ENCODE measurements at places on chromosomes 1 and 21.
A peak's percentile ranks its signal among the peaks of the same experiment; 100 is the strongest.

DNA sequence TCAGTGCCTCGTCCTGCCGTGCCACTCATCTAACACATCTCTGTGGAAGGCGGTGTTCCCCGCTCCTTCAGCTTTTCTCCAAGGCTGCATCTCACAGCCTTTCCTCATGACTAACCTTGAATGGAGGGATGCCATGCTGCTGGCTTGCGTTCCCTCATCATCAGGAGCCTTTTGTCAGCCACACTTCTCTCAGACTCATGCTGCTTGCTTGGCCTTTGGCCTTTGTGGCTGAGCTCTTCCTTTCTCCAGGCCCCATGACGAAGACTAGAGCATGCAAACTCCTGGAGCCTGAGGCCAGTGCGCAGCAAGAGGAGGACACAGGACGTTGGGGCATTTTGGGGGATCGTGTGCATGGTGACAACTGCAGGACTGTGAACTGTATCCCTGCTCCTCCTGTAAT is 70.8 kb downstream of the SYT2 start:
- DNase-seq, result peak; percentile 86

GRCh38 chr1:43274804-43275180 is 5.0 kb downstream of the TMEM125 start:
- DNase-seq, result no peak

GRCh38 chr1:151175863-151176262 is at the start of gene TMOD4:
Gene TMOD4, minus strand, starts transcription at chr1:151175981. Its CDS starts 1,106 bp downstream, at chr1:151174875.
- DNase-seq, result peak; percentile 19

DNA sequence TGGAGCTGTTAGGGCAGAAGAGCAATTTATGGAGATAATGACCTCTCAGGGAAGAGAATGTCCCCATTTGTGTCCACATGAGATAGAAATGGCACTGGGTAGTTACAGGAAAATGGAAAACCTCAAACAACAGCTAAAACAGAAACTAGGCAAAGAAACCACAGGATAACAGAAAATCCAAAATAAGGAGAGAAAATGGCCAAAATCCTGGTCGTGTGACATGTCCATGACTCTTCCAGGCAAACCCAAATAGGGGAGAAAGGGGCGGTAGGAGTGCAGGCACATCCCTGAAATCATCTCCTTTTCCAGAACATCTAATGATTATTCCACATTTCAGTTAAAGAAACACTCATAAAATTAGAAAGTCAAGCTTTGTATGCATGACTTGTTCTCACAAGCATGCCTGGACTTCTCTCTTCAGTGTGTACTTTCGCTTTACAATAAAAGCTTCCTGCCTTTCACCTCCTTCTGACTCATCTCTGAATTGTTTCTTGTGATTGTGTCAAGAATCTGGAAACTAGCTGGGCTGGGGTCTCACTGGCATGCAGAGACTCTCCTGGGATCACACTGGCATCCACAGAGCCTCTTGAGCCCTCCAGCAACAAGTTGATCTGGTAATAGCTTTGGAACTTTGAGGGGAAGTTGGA is 171.4 kb upstream of the ZP4 start:
- DNase-seq, result peak; percentile 2

DNA sequence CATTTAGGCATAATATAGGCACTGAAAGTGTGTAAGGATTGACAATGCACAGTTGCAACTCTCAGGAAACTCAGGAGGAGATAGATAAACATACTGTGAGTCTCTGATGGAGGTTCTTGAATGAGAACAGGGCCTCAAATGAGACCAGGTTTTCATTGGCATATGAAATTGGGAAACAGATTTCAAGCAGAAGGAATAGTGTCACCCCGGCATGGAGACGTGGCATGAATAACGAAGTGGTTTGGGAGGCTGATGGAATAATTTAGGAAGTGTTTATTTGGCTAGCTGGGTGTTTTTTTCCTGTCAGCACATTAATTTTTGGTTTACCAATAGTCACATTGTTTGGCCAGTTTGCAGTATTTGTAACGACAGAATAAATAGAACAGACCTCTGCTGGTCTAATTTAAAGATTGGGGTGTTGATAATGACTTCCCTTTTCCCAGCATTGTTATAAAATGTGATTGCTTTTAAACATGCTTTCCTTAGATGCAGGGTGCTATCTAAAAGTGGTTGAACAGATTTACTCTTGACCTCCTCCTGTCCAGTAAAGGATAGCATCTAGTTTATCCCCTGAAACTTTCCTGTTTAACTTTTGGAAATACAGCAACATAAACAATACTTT is 132.0 kb downstream of the C1orf21 start:
- no peak for DNase-seq

DNA sequence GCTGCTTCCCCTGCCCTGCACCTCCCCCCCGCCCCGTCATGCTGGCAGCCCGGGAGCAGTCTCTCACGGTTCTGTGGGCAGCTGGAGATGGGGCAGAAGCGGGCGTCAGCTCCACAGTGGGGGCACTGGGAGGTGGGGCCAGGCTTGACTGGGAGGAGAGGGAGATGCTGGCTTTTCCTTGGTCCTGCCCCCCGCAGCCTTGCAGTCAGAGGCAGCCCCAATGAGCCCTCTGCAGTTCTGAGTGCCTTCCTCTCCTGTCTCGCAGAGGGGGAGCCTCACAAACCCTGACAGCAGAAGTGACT is 21.7 kb downstream of the ARHGEF10L start:
- DNase-seq, result no peak

GRCh38 chr1:70061231-70061630 is 144.1 kb downstream of the LRRC40 start:
- DNase-seq, result no peak

GRCh38 chr1:118115567-118116295 is 69.3 kb downstream of the SPAG17 start:
- DNase-seq, result no peak

GRCh38 chr1:113784104-113784779 is 25.0 kb upstream of the PHTF1 start:
- no peak for DNase-seq

GRCh38 chr1:53137729-53138128 is 4.7 kb downstream of the SLC1A7 start:
- DNase-seq, result no peak

DNA sequence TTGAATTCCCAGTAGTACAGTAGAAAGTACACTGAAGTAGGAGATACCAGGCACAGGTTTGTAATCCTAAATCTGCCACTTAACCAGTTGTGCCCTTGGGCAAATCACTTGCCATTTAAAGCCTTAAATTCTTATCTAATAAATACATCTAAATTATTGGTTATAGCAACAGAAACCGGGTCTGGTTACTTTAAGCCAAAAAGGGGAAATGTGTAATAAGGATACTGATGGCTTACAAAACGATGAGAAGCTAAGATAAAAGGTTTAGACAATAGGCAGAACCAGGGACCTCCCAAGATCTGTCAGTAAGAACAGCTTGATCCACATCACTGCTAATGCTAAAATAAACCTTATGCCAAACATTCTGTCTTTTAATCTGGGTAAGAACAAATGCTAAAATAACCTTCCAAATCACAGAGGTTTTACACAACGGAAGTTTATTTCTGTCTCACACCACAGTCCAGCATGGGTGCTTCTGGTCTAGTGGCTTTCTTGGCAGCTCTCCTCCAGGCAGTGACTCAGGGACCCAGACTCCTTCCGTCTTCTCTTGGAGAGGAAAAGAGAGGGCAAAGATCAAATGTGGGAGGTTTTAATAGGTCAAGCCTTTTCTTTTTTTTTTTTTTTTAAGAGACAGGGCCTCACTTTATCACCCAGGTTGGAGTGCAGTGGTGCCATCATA is 16.5 kb upstream of the ZMYM1 start:
- DNase-seq, result peak; percentile 16

DNA sequence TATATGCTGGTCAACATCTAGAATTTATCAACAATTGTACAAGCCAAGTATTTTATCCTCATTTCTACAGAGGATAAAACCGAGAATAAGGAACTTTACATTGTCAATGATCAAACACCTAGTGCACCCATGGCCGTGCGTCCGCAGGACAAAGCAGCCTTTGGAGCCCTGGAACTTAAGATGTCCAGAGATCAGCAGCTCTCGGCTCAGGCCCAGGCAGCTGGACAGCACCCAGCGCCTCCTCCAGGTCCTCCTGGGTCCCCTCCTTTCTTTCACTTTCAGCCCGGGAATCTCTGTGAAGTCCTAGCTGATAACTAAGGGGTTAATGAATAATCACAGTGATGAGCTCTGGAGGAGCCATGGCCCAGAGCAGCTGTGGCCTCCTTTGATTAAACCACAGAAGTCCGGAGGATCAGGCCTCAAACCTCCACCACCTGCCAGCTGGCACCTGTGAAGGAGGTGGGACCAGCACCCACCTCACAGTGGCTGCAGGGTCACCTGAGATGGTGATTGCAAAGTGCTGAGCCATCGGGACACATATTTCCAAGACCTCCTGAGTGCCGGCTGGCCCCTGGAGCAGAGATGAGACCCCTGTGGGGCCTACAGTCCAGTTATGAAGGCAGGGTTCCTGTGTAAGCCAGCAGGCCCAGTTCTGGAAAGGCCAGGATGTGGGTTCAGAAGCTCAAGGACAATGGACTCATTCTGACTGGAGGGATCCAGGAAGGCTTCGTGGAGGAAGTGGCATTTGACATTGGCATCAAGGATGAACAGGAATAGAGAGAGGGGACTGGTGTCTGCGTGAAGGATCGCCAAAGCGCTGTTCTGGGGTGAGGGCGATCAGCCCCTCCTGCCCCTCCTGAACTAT is 11.6 kb upstream of the SAMD11 start:
- DNase-seq, result no peak

DNA sequence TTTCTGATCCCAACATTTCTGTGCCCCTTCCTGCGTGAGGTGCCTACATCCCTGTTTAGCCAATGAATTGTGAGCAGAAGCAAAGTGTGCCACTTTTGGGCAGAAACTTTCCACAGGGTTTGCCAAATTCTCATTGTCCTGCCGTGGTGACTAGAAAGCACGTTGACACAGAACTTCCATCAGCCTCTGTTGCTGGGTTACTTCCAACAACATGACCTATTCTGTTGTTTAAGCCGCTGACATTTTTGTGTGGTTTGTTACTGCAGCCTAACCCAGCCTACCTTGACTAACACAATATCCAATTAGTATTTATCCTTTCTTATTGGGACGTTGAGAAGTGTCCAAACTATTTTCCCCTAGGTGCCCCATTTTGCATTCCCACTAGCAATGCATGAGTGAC is 136.8 kb downstream of the URB2 start:
- DNase-seq, result no peak

GRCh38 chr1:8158995-8159394 is 132.9 kb upstream of the ERRFI1 start:
- DNase-seq, result no peak

DNA sequence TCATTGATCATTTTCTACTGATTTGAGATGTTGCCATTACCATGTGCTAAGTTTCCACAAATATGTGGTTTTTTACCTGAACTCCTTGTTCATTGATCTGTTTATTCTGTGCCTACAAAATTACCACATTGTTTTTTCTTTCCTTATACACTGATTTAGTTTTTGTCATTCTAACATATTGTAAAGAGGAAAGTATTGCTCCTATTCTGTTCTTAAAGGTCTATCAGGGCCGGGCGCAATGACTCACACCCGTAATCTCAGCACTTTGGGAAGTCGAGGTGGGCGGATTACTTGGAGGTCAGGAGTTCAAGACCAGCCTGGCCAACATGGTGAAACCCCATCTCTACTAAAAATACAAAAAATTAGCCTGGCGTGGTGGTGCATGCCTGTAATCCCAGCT is 75.1 kb downstream of the CAMTA1 start:
- peak; percentile 57 for DNase-seq

DNA sequence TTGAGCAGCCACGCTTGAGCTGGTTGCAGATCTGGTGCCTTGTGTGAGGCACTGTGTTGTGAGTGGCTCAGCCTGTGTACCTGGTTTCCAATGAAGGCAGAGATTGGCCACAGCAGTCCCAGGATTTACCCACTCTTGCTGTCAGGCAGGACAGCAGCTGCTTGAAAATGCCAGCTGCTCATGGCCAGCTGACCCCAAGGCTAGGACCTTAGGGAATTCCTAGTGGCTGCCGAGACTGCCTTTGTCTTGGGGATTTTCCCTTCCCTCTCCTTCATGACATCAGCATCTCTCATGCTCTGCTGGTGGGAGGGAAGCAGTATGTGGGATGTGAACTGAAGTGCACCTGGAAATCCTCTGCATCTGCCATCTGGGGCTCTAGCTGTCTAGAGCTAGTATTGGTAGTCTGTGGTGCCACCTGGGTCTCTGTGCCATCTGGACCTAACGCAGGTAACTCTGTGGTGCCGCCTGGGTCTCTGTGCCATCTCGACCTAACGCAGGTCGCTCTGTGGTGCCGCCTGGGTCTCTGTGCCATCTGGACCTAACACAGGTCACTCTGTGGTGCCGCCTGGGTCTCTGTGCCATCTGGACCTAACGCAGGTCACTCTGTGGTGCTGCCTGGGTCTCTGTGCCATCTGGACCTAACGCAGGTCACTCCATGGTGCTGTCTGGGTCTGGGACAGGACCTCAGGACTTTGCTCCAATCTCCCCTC is 3.8 kb upstream of the LRRC47 start:
- DNase-seq, result peak; percentile 54

DNA sequence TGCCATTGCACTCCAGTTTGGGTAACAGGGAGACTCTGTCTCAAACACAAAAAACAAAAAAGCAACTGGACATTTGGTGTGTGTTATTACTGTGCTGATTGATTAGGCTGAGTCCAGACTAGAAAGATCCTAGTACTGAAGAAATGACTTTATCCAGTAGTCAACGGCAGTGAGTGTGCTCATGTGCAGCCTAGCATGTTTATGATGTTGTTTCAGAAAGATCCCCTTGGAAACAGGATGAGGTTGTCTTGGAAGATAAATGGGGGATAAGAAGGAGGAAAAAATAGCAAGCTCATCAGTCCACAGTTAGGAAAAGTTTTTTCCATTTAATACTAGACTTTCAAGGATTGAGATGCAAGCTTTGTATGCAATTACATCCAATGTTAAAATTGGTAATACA is 14.3 kb downstream of the RUSC1 start:
- DNase-seq, result peak; percentile 68

DNA sequence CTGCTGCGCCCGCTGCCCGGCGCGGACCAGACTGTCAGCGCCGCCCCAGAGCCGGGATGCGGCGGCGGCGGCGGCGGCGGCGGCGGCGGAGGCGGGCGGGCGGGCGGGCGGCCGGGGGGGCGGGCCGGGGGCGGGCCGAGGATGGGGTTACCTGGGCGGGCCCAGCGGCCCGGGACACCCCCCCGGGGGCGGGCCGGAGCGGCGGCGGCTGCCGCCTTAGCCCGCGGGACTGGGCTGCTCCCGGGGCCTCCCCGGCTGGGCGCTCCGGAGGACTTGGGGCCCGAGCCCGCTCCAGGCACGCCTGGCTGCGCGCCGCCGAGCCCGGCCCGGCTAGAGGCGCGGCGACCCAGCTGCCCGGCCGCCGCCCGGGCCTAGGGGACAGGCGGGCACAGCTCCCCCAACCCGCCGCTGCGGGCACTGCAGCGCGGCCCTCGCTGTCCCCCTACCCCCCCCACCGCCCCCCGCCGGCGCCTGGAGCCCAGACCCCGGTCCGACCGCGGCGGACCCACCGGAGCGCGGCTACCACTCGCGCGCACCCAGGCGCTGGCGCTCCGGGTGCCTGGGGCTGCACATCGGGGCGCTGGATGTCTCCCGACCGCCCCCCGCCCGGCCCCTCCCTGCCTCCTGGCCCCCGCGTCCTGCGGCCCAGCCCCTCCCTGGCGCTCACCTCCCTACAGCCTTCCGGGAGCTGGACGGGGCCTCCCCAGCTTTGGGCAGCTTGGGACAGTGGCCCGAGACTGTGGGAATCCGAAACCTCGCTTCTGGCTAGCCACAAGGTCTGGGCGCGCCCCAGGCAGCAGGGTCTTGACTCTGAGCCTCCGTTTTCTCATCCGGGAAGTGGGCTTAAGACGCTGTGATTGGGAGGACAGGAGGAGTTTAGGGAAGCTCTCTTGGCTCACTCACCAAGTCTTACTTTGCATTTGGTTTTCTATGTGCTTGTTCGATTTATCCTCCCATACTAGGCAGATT is at the start of gene WNT4:
TSS of gene WNT4 (minus strand) at position 33 of the 969 bp plus-strand sequence. CDS start 175 bp downstream, outside the sequence.
- DNase-seq, result no peak
